ENCODE measurements at places on chromosomes 5 and 9.

- no peak for DNase-seq
These were observed 119.0 kb upstream of the PPP1R26 start for GRCh38 chr9:135360617-135361016.

DNA sequence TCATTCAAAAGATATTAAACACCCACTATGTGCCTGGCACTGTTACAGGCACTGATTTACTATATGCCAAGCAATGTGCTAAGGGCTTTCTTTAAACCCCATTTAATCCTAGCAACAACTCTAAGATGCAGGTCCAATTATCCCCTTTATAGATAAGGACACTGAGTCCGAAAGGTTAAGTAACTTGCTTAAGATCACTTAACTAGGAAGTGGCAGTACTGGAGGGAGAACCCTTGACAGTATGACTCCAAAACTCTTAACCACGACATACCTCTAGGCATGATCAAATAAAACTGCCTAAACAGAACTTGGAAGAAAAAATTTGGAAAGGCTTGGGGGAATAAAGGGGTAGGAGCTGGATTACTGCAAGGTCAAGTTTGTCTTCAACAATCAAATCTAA, 1.7 kb downstream of the RAB14 start:
- DNase-seq: no peak

DNA sequence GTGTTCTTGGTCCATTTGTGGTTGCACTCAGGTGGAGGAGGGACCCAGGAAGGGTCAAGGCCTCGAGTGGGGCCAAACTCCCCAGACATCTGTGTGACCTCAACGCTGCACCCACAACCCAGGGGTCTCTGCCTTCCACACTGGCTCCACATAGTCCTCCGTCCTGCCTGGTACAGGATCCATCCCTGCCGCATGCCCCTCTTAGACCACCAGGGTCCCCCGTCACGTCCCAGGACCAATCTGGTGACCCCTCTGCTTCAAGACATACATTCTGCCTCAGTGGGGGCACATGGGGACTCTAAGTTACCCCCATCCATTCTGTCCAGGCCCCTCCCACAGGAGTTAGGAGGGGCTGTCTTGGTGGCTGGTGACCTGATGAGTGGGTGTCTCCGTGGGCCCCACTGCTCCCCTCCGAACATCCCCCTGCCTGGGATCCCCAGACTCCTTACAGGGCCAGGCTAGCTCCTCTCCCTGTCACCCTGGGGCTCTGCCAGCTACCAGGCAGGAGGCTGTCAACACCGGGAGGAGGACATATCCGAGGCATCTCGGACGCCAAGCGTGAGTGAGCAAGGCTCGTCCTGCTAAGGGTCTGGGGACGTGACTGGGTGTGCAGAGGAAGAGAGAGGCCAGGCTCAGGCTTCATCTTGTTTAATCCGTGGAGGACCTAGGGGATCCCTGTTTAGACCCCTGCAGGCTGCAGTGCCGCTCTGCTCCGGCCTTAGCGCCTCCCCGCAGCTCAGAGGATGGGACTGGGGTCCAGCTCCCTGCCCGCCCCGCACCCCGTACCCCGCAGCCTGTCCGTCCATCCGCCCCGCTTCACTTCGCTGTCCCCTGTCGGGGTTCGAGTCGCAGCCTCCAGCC, 32.3 kb downstream of the TSPAN17 start:
- no peak for DNase-seq

- DNase-seq: no peak
These were observed 45.7 kb upstream of the SLCO4C1 start for GRCh38 chr5:102341681-102342288.

DNA sequence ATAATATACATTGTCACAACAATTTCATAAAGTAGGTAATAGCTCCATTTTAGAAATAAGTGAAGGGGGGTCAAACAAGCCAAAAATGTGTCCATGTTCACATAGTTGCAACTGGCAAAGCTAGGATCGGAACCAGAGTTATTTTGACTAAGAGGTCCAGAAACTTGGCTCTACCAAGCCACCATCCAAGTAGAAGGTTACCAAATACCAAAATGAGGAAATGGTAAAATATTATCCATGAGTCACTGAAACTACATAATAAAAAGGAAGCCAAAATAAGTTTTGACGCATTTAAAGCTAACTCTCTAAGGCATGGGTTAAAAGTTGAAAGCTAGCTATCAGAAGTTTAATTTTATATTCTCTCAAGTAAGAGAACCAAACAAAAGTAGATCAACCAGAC, 886.9 kb upstream of the DMAC1 start:
- no peak for DNase-seq

GRCh38 chr9:20693068-20693467, 9.0 kb downstream of the FOCAD start:
- DNase-seq: no peak

DNA sequence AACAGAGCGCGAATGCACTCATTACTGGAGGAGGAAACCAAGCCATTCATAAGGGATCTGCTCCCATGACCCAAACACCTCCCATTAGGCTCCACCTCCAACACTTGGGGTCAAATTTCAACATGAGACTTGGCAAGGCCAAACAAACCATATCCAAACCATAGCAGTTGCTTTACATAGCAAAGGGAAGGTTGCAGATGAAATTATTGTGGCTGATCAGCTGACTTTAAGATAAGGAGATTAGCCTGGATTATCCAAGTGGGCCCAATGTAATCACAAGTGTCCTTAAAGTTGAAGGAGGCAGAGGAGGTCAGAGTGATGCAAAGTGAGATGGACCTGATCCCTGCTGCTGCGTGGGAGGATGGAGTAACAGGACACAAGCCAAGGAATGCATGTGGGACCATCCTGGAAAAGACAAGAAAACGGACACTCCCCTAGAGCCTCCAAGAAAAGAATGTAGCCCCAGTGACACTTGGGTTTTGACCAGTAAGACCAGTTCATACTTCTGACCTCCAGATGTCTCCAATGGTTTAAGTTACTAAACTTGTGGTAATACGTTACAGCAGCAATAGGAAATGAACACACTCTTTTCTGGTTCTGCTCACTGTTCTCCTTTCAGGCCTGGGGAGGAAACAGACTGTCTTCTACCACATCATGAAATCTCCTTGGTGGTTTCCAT, 167.3 kb downstream of the GNAQ start:
- no peak for DNase-seq

GRCh38 chr5:50697739-50698138, 31.3 kb downstream of the PARP8 start:
- DNase-seq: no peak

- no peak for DNase-seq
These were observed 849.8 kb upstream of the CDH6 start for GRCh38 chr5:30343707-30344106.

DNA sequence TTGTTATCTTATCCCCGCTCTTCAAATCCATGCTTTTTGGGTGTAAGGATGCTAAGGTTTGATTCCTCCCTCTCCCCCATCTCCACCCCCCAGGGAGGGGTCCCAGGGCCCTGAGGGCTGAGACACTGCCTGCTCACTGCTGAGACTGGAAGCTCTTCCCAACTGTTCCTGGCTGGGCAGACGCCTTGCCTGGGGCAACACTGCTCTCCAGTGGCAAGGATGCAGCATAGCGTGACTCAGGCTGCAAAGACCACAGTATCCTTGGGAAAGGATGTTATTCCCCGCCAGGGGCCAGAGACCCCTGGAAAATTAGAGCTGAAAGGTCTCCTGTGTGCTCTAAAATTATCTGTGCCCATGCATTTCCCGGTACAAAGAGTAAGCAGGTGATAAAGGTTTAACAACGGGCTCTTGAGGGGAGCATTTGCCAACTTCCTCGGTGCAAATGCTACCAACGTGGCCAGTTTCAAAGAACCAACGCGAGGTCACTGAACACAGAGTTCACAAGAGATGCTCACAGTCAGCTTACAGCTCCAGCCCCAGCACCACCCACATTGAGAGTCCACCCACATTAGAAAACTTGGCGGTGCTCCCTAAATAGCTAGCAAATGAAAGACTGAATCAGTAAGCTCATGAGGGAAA, 271.9 kb downstream of the NSG2 start:
- DNase-seq: no peak

DNA sequence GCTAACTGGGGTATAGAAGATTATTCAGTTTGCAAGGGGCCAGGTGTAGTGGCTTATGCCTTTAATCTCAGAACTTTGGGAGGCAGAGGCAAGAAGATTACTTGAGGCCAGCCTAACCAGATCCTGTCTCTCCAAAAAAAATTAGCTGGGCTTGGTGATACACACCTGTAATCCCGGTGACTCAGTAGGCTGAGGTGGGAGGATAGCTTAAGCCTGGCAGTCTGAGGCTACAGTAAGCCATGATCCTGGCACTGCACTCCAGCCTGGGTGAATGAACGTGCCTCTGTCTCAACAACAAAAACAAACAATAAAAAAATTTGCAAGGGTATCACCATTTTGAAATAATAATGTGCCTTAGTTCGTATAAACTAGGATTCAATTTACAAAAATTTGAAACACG, 51.3 kb downstream of the BAAT start:
- no peak for DNase-seq

DNA sequence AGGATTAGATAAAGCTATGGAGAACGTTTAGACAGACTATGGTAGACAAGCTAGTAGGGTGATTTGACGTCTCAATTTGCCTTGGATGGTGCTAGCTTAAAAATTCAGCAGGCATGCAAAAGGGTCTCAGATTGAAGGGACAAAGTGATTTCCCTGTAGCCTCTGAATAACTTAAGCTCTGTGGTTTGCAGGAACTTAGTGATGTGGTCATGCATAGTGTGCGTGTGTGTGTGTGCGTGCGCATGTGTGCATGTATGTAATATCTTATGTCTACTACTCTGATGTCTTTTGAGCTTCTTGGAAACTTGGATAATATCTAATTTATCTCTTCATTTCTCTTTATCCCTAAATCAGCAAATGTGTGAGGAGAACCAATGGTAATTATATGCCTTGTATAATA, 183.6 kb upstream of the TNC start:
- DNase-seq: no peak

DNA sequence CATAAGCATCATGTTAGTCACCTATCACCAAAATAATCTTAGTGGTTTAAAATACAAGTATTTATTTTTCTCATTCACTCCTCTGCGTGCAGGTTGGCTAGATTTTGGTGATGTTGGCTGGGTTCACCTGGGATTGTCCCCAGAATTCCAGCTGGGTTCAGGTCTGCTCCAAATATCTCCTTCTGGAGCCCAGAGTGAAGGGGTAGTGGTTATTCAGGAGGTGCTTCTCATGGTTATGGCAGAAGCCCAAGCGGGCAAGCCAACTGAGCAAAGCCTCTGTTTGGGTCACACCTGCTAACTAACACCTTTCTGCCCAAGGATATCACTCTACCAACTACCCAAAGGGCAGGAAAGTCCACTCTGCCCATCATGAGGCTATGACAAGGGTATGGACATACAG, 4.7 kb upstream of the SLC25A46 start:
- no peak for DNase-seq

- DNase-seq: no peak
These were observed 112.6 kb upstream of the SLC12A2 start for GRCh38 chr5:127970854-127971425.

GRCh38 chr9:95005278-95006143, 279.0 kb downstream of the AOPEP start:
- no peak for DNase-seq

DNA sequence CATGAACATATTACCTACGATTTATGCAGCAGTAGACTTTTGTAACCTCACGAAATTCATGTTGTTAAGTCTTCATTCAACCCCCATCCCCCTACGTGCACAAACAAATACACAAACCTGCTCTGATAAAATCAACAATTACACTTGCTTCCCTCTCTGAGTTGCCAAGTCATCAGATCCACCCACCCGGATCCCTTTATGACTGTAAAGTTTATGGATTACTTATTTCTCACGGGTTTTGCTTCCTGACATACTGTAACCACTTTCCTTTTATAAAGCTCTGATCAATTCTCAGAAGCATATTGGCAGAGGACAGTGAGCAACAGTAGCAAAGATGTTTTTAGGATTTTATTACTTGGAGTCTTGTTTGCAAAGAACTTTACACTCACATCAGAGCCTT, 70.5 kb downstream of the MLLT3 start:
- no peak for DNase-seq

- no peak for DNase-seq
These were observed 14.1 kb upstream of the SPINK1 start for GRCh38 chr5:147845618-147846017.

DNA sequence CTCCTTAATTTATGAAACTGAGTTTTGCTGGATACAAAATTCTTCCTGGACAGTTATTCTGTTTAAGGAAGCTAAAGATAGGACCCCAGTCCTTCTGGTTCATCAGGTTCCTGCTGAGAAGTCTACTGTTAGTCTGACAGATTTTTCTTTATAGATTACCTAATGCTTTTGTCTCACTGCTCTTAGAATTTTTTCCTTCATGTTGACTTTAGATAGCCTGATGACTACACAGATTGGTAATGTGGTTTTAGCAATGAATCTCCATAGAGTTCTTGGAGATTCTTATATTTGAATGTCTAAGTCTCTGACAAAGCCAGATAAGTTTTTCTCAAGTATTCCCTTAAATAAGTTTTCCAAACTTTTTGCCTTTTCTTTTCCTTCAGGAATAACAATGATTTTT, 419.7 kb downstream of the CDH10 start:
- DNase-seq: no peak

DNA sequence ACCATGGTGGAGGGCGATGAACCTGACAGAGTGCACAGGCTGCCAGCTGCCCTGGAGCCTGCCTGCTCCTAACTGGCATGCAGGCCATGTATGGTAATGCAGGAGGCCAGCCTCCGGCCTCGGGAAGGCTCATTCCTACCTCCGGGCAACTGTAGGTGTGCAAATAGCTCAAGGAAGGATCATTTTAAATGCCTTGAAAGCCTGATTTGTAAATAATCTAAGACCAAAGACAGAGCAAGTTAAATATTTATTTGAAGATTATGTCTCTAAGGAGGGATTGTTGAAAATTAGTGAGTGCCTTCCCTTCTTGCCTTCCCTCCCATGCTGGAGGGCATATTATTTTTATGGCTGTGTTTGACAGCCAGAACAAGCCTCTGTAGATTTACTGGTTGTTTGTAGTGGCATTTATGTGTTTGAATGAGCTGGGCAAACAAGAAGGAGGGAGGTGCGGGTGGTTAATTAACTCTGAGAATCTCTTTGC, 285.7 kb upstream of the TUT7 start:
- no peak for DNase-seq

DNA sequence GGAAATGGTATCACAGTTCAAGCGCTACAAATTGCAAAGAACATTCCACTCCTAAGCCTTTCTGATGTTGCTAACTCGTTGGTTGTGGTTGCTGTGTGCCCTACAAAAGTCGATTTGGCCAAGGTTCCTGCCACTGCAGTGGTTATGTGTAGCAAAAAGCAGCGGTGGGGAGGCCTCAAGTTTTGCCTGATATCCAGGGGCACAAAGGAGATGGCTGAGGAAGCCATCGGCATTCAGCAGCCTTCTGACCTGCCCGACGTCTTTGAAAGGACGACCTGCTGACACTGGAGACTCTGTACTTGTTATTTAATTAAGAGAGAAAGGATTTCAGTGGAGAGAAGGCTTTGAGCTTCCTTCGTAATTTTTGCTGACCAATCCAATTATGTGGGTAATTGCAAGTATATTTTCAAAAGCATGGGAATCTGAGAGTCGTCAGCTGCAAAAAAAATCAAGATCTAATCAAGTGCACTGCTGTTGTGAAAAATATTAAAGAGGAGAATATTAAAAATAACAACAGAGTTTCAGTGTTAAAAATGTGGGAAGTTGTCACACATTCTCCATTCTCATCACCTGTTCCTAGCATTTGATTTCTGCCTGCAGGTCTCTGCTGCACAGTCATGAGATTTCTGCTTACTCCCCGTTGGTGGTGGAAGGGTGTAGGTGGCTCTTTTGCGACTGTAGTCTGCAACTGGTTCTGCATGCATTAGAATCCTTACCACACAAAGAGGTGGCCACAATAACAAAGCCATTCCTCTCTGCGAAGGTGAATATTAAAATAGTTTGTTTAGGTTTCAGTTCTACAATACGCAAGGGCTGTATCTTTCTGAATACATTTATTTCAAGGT, 319.2 kb downstream of the IRX2 start:
- no peak for DNase-seq
